ENCODE measurements at places on chromosomes 6 and 20. TPM values are rescaled to one million over a fixed set of nuclear protein-coding genes. Genes with fewer than 3 reads are reported as not detected.

GRCh38 chr20:32449890-32450401, 91.8 kb downstream of the ASXL1 start:
- no peak for DNase-seq

- DNase-seq = no peak
Measured at GRCh38 chr6:1004885-1005630, 306.8 kb upstream of the FOXQ1 start.

DNA sequence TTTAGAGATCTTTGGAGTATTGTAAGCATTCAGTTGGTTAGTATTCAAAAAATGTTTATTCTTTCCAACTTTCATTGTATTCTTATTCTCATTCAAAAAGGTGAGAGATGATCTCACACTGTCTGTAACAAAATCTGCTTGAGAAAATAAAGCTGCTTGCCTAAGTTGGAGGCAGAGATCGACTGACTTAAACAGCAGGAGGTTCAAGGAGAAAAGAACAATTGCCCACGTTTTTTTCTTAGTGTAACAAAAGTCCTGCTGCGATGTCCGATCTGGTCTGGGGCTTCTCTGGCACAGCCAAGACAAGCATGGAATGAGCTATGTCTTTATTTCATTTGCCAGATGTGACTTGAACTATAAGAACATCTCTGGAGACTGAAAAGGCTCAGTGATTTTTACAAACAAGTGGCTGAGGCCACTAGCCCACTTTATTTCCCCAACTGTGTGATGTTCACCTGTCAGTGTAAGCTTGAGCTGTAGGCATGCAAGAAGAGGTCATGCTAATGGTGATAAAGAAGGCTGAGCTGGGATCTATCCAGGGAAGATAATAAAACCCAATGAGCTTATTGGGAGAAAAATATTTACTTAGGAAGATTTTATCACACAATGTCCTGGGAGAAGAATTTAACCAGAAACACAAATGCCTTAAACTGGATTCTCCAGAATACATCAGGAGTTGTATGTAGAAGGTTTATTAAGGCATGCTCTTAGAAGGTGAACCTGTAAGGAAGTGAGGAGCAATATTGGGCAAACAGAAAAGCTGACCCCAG, 580.1 kb upstream of the BTBD3 start:
- no peak for DNase-seq

GRCh38 chr6:20559924-20560551, 25.8 kb downstream of the CDKAL1 start:
- no peak for DNase-seq

DNA sequence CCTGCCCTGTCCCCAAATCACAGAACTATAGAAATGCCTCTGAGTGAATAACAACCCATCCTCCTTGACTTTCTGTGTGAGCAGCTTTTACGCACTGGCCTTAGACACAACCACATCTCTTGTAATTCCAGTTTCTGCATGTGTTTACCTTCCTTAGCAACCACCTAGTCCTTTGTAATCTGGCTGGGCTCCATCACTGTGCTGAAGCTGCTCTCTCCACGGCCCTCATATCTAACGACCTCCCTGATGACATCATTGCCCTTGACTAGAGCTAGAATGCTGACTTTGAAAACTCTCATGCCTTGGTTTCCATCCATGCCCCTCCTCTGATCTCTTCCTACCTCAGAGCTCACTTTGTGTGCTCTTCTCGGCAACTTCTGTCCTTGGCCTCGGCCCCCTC, 30.5 kb upstream of the GLP1R start:
- DNase-seq = no peak

Gene CDH26
- 0.06 TPM for total RNA-seq
